ENCODE measurements at places on chromosomes 1 and 21.

- DNase-seq, result no peak
Measured at GRCh38 chr1:100378956-100379355, 26.6 kb downstream of the CDC14A start.

GRCh38 chr1:43359696-43360095 lies 915 bp downstream of the CDC20 start:
- no peak for DNase-seq

DNA sequence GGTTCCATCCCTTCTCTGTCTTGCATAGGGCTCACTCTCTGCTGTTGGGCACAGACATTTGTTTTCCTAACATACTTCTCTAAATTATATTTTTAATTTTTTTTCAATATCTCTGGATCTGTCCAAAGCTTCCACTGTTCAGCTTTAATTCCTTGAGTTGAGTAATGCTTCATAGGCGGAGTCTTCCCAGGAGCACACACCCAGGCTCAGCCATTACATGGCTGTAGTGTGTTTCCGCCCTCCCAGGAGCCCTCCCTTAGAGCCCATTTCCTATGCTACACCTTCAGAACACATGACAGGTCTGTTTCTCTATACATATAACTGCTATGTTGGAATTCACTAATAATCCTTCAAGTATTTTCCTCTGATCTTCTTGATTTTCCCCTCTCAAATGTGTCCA lies 297.4 kb downstream of the PBX1 start:
- no peak for DNase-seq

DNA sequence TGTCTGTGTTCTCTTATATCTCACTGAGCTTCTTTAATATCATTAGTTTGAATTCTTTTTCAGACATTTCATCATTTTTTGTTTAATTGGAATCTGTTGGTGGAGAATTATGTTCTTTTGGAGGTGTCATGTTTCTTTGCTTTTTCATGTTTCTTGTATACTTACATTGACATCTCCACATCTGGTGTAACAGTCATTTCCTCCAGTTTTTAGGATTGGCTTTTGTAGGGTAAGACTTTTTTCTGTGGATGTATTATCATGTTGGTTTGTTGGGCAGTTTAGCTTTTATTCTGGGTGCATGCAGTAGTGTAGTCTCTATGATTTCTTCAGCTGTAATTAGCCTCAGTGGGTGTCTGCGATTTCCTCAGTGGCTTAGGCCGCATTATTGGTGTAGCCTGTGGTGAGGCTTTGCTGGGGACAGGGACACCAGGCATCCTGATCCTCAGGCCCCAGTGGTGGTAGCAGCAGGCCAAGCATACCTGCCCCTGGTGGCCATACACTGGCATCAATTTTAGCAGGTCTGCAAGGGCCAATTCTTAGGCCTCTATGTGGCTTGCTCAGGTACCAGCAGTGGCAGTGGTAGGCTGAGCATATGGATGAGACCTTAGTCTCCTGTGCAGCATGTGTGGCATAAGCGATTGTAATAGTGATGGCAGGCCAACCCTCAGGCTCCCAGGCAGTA lies 77.6 kb upstream of the SAMD13 start:
- DNase-seq, result no peak

- DNase-seq, result no peak
Measured at GRCh38 chr1:31591425-31592093, 15.2 kb downstream of the TINAGL1 start.
